ENCODE measurements at places on chromosomes 3 and 15.

GRCh38 chr15:69467636-69468035 is 15.0 kb downstream of the RPLP1 start:
- no peak for DNase-seq

- DNase-seq, result no peak
Observed at GRCh38 chr3:64405211-64405835, 180.1 kb upstream of the PRICKLE2 start.

GRCh38 chr3:190305406-190305805 is 16.8 kb downstream of the CLDN1 start:
- DNase-seq, result no peak

DNA sequence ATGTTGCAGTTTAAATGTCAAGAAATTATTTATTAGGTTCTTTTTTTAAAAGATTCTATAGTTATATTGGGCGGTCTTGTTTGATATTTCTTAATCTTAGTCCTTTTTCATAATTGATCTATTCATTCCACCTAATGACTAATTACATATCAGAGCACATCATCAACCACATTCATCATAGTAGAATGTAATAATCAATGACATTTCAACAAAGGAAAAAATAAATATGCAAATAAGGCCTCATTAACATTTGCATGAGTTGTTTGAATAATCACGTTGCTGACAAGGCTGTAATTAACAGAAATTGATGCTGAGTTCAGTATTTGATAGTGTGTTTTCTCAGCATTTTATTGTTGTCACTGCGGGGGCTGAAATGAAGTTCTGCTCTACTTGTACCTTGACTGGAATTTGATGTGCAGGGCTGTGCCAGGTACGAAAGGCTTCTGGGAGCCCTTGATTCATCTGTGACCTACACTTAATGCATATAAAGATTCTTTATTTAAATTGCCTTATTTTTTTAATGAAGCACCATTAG is 215.7 kb downstream of the TCF12 start:
- DNase-seq, result no peak

DNA sequence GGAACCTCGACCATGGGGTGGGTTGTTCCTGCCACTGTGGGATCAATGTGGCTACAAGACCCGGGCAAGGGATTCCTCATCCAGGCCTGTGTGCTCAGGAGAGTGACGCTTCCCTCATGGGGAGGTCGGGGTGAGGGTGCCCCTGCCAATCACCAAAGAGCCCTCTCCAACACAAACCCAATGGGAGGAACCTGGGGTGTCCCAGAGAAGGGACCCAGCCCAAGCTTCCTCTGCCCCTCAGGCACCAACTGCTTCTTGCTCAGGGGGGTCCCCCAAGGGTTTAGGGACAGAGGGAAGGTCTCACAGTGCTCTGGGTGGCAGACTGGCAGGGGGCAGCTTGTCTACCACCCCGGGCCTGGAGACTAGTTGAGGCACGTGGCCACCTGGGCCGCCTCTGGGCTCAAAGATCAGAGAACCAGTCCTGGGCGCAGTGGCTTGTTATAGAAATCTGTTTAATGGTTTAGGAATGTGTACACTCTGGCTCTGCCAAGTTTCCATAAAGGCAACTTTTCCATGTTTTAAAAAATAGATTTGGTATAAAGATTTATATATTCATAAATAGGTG is 26.6 kb downstream of the GP9 start:
- DNase-seq, result no peak

- DNase-seq, result no peak
Observed at GRCh38 chr3:94159062-94159828, 96.4 kb downstream of the NSUN3 start.

DNA sequence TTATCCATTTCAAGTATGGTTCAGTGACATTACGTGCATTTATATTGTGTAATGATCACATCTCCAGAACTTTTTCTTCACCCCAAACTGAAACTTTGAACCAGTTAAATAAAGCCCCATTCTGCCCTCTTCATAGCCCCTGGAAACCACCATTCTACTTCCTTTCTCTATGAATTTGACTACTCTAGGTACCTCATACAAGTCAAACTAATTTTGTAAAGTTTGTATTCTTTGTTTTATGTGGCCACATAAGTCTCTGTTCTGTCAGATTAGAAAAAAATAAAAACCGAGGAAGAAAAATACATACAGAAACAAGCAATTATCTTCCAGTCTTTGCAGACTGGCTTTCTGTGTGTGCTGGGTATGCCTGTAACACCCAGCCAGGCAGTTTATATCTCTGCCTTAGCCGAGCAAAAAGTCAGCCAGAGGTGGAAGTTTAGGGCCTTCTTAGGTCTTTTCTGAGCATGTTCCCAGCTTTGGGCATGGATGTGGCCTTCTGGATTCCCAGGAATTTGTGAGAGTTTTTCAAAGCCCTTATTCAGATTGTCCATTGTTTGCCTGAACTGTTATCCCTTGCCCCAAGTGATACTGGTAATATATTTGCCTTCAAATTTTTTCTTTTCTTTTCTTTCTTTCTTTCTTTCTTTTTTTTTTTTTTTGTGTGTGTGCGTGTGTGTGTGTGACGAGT is 6.0 kb upstream of the GRAMD1C start:
- DNase-seq, result no peak

- DNase-seq, result peak; percentile 38
Observed at GRCh38 chr3:72665701-72666446, 182.4 kb downstream of the SHQ1 start.

GRCh38 chr3:69282181-69282580 is 103.7 kb downstream of the FRMD4B start:
- DNase-seq, result peak; percentile 53

GRCh38 chr15:99399061-99399460 is 147.8 kb downstream of the LRRC28 start:
- no peak for DNase-seq

DNA sequence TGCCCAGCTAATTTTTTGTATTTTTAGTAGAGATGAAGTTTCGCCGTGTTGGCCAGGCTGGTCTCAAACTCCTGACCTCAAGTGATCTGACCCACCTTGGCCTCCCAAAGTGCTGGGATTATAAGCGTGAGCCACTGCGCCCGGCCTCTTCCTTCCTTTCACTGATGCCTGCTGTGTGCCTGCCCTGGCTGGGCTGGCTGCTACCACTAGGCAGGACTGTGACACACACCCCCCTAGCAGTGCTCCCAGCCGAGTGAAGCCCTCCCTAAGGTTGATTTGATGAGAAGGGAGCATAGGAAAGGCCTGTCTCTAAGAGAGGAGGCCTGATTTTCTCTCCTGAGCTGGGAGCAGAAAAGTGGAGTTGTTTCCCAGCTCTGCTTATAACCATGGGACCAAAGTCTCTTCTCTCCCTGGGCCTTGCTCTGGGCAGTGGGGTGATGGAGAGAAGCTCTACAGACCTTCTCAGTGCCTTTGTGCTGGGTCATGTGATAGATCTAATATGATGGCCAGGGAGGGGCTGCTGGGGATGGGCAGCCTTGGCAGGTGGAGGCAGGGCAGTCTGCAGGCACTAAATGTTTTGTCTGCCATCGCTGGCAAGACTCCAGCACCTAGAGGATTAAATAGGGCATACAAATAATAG is 20.1 kb upstream of the SFMBT1 start:
- DNase-seq, result no peak

Measured in stimulated activated CD8-positive, alpha-beta memory T cell treated with anti-CD3 and anti-CD28 coated beads, Interleukin-2, amount 100 ng/mL, for 48 hours (primary cell).